ENCODE measurements at places on chromosomes 4 and X.

- no peak for DNase-seq
These were observed 233.4 kb downstream of the TEX13A start for GRCh38 chrX:104987063-104987462.

DNA sequence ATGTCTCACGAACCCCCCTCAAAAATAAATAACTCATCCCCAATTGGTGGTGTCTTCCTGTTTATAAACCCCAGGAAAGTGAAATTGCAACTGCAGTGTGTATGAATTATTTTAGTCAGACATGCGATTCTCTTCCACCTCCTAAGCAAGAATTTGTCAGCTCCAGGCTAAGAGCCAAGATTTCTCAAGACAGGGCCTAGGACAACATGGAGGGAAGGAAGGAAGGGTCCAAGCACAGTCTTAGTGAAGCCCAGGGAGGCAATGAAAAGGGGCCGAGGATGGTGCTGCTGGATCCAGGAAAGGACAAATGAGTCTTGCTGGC, 20.0 kb downstream of the SH3KBP1 start:
- DNase-seq: no peak

- DNase-seq: no peak
These were observed 927.5 kb upstream of the SLIT2 start for GRCh38 chr4:19324184-19324583.

DNA sequence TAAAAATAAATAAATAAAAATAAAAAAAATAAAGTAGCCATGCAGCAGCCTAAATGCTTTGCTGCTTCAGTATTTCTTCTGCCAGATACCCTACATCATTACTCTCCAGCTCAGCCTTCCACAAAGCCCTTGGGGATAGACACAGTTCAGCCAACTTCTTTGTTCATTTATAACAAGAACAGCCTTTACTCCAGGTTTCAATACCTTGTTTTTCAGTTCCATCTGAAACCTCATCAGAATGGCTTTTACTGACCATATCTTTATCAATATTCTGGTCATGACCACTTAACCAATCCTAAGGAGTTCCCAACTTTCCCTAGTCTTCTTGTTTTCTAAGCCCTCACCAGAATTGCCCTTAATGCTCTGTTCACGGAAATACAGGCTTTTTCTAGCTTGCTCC, 128.3 kb upstream of the MED14 start:
- no peak for DNase-seq

DNA sequence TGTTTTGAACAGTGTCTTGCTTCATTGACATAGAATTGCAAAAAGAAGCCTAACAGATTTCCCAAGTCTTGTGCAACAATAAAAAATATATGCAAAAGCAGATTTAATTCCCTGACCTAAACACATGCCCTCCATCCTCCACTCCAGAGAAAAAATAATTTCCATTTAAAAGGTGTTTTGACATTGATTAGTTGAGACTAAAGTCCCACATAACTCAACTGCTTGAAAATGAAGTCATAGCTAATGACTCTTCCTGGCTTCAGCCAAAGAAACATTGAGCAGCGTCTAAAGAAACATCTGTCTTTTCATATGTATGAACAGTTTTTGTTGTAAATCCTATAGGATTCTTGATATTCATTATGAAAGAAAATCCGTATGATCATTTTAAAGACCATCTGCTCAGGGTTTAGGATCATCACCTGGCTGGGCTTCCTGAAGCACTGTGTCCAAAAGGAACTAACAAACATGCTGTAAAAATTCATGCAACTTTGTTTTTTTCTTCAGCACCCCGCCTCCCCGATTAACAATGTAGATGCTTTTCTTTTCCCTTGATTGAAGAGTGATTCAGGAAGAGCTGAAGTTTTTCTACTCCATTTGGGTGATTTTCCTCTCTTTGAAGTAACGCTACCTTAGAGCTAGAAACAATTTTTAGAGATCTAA, 273.4 kb downstream of the HS3ST1 start:
- DNase-seq: no peak

GRCh38 chr4:8171266-8171665, 12.7 kb upstream of the ABLIM2 start:
- no peak for DNase-seq

DNA sequence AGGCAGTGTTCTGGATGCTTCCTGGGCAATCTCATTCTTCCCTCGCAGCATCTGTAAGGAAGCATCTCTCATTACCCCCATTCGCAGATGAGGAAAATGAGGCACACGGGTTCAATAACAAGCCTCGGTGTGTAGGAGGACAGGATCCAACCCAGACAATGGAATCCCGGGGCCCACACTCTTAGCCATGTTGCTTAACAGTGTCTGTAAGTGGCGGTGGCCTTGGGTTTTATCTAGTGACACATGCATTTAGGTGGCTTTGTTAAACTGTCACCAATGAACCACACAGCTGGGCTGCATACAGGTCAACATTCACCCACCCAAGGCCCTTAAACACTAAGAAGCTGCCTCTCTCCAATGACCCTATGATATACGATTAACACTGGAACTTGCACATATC, 22.6 kb downstream of the RELL1 start:
- no peak for DNase-seq

- no peak for DNase-seq
These were observed 261.2 kb upstream of the ANKRD50 start for GRCh38 chr4:124973716-124974115.

DNA sequence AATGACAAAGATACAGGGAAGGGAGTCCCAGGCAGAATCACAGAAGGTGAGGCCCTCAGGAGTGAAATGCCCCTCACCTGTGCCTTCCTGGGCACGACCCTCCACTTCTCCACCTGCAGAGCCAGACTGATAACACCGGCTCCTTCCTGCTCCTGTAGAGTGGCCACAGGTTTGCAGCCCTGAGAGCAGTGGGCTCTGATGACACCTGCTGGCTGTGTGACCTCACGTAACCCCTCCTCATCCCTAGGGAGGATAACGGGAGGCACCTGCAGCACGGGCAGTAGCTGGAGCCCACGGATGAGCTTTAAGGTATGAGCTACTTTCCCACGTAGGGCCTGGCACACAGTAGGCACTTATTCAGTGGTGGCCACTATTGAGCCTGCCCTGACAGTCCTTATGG, 25.5 kb upstream of the MAN2B2 start:
- DNase-seq: no peak

GRCh38 chr4:154781983-154782293, 866 bp downstream of the RBM46 start:
- no peak for DNase-seq

GRCh38 chrX:133645977-133646718, 230.9 kb upstream of the GPC4 start:
- DNase-seq: no peak

DNA sequence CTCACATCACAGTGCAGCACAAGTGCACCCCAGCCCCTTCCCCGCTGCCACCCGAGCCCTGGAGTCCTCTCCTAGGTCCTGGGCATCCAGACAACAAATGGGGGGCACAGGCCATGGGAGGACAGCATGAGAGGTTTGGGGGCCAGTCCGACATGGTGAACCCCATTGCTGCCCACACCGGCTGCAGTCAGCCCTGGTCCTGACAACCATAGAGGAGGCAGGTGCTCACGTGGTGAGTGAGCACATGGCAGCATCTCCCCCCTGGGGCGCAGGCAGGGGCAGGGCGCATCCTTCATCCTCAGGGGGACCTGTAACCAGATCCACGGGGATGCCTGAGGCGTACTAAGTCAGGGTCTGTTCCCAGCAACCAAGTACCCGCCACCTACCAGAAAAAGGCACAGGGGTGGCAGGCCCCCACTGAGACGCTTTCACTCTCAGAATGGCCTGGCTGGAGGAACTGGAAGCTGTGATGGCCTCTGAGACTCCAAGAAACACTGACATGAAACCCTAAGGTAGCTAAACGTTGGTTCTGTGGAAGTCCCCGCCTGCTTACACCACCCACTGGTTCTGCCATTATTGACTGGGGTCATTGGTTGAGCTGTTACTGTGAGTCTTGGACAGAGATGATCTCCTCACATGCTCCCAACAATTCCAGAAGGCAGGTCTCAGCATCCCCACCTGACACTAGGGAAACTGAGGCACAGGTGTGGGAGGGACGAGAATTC, 6.5 kb downstream of the ZFYVE28 start:
- no peak for DNase-seq

DNA sequence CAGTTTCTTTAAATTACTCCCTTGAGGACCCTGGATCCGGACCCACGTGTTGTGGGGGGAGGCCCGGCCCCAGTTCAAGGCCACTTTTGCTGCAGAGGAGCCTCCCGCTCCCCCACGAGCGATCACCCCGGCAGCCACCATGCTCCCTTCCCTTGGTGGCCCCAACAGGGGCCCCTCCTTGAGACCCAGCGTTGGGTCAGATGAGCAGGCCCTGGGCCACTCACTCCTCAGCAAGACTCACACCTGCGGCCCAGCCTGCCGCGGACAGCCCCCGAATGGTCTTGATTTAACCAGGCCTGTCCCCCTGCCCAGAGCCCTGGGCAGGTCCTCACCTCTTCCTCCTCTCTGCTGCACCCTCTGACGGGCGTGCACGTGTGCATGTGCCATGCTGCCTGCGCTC, 4.3 kb downstream of the CPLX1 start:
- no peak for DNase-seq

DNA sequence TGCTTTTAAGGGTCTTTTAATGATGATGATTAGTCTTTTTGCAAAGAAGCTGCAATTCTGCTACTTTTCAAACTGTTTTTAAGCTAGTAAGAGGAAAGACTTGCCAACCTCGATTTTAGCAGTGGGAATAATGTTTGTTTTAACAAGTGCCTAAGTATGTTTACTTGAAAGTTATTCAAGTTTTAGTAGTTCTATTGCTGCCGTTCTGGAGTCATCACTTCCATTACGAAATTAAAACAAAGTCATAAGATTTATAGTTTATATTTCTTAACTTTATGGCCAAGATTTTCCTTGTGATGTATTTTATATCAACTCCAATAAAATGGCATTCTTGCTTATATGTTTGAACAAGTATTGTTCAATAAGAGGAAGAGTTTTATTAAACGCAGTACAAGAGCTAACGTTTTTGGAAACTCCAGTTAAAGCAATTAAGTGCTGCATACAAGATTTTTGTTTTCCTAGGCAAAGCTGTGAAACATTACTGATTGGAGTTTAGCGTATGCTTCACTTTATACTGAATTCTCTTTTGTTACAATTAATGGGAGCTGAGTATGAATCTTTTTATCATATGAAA, 211.3 kb downstream of the TENM3 start:
- no peak for DNase-seq

DNA sequence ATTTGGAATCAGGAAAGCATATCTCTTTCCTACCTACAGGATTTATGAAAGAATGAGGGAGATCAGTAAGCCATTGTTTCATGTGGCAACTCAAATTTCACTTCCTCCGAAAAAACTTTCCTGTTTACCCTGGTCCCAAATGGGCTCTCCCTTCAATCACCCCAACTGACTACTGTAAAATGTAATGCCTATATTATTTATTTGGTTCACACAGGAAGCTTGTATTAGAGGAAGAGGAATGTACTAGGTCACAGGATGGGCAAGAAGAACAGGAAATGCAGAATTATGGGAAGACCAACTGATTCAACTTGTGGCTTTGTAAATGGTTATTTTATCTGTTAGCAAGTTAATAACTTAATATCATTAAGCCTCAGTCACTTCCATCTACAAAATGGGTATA, 23.1 kb downstream of the COL4A6 start:
- DNase-seq: no peak

- no peak for DNase-seq
These were observed 67.5 kb downstream of the PRR32 start for GRCh38 chrX:126886997-126887396.

DNA sequence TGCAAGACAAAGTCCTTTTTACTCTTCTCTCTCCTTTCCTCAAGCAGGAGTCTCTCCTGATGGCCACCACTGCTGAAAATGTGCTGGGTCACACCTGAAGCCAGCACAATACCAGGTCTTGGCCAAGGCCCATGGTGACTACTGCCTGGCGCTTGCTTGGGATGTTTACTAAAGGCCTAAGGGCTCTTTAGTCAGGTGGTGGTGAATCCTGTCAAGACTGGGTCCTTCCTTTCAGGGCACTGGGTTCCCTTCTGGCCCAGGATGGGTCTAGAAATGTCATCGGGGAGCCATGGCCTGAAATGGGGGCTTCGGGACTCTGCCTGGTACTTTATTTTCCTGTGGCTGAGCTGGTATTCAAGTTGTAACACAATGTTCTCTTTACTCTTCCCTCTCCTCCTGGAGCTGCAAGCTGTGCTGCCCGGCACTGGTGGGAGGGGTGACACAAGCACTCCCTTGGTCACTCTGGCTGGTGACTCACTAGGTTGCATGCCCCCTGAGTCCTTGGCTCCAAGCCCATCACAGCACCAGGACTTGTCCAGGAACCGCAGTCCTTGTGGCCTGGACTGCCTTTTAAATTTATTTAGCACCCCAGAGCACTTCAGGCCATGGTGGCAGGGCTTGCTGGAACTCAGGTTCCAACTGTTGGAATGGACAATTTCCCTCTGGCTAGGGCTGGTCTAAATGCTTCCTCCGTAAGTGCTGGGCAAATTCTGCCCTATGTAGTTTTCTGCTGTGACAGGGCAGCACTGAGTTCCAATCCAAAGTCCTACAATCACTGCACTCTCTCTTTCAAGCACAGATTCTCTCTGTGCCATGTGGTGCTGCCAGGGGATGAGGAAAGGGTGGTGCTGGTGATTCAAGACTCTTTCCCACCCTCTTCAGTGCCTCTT, 11.3 kb downstream of the ARL13A start:
- DNase-seq: no peak

- DNase-seq: no peak
These were observed 260.9 kb downstream of the SLC7A11 start for GRCh38 chr4:137981277-137981676.

DNA sequence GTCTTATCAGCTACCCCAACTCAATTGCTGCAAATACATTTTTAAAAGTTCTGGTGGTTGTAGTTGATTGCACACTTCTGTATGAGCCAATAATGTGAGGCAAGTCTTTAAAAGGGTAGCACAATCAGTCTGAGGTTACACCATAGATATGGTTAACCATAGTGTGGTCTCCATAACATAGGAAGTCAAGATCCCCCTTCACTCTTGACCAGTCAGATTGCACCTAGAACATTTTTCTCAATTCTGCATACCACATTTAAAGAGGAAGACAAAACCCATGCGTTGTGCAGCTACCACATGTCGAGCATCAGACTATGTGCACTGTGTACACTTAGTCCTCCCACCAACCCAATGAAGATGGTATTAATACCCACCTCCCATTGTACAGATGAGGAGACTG, 26.5 kb upstream of the CYBB start:
- no peak for DNase-seq

GRCh38 chrX:40154250-40154852, 56.6 kb upstream of the BCOR start:
- no peak for DNase-seq

GRCh38 chrX:70257423-70258288, 2.3 kb downstream of the P2RY4 start:
- DNase-seq: no peak

- no peak for DNase-seq
These were observed 2.2 kb upstream of the FMR1NB start for GRCh38 chrX:147978931-147979330.

Data from stimulated activated CD8-positive, alpha-beta memory T cell treated with anti-CD3 and anti-CD28 coated beads, Interleukin-15, amount 100 ng/mL, for 1 hour (primary cell).